ENCODE measurements at places on chromosomes 4 and X.

DNA sequence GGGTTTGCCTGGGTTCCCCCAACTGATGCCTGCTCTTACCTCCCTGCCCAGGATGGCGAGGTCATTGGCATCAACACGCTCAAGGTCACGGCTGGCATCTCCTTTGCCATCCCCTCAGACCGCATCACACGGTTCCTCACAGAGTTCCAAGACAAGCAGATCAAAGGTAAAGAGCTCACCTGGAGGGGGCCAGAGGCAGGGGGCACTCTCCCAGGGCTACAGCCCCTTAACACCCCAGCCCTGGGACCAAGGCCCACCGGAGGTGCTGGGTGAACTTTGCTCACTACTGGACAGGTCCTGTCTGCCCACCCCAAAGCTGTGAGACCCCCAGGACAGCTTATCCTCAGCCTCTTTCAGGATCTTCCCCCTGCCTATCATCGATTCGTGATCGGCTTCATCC, 24.5 kb downstream of the HTRA3 start:
- DNase-seq: no peak

DNA sequence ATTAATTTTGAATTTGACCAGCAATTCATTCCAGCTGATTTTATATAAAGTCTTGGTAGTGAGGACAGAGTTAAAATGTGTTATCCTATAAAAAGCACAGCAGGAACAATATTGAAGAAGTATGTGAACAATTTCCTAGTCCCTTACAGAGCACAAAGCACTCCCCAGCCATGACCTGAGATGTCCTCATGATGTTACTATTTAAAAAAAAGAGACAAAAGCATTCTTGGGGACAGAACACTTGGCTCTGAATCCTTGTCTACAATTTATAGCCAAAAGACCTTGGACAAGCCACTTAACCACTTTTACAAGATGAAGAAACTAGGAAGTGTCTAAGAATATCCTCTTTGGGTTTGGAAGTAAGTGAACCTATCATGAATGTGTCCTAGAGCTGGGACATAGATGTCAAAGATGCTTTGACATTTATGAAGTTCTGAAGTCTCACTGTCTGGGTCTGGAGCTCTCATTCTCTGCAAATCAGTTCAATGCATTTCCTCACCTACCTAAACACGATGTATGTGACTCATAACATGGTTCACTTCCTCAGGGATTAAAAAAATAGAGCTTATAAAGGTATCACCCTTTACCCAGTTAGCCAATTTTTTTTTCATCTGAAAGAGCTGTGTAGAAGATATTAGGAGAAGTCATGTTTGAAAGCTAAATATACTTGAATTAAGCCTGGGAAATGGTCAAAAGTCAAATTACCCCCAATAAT, 61.4 kb downstream of the IGFBP7 start:
- no peak for DNase-seq

GRCh38 chrX:102723456-102723855, 2.9 kb downstream of the GPRASP3 start:
- no peak for DNase-seq

DNA sequence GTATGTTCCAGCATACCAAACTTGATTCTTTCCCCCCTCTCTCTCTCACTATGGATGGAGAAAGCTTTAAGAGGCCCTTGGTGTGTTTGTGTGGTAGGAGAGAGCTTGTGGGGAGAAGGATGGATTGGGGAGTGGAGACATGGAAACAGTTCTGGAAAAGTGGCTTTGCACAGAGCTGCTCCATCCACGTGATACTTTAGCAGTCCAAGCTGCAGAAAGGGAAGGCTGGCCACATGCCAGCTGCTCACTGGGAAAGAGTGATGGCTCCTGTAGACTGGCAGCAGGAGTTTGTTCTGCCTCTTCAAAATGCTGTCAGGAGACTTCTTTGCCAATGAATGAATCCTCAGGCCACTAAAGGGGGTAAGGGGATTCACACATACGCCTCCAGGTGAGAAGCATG, 21.7 kb upstream of the SEC24B start:
- DNase-seq: no peak

GRCh38 chr4:182306792-182307507, 63.7 kb downstream of the TENM3 start:
- DNase-seq: no peak
